COLO829 (cell line): ENCODE measurements at places on chromosomes 12 and 14.

DNA sequence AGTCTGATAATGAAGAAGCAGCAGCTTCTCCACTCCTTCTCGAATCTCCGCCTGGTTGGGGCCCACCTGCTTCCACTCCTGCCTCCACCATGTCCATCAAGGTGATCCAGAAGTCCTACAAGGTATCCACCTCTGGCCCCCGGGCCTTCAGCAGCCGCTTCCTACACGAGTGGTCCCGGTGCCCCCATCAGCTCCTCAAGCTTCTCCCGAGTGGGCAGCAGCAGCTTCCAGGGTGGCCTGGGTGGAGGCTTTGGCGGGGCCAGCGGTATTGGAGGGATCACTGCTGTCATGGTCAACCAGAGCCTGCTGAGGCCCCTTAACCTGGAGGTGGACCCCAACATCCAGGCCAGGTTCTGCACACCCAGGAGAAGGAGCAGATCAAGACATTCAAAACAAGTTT, 381.0 kb upstream of the USP15 start:
- DNase-seq, result no peak

DNA sequence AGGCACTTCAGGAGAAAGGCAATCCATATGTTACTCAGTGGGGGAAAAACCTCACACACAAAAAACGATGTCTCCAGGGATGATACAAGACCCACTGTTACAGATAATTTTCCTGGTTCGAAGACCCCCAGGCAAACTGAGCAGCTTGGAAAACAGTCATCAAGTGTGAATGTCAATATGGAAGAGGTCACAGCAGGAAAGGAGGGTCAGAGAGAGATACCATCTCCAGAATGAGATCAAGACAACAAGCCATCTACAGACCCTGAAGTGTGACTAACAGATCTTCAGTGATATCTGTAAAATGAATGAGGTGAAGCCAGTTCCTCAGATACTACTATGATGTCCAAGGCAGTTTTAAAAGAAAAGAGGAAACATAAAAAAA, 28.6 kb downstream of the GNS start:
- no peak for DNase-seq

- DNase-seq, result no peak
Measured at GRCh38 chr14:72573725-72574417, 320.0 kb downstream of the DPF3 start.

- no peak for DNase-seq
Measured at GRCh38 chr12:11657511-11657910, 8.0 kb downstream of the ETV6 start.

DNA sequence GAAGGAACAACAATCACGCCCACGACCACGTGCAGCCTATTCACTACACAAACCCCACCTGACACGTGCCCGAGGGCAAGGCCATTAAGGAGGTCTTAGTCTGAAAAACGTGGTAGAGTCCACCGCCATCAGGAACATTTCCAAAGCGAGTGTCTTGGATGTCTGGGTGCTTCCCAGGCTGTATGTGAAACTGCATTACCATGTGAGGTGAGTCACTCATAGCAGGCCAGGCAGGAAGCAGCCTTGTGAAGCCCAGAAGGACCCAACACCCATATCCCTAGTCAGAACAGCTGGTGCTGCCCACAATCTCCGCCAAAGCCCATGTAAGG, 3.3 kb upstream of the KRT79 start:
- peak; percentile 41 for DNase-seq

DNA sequence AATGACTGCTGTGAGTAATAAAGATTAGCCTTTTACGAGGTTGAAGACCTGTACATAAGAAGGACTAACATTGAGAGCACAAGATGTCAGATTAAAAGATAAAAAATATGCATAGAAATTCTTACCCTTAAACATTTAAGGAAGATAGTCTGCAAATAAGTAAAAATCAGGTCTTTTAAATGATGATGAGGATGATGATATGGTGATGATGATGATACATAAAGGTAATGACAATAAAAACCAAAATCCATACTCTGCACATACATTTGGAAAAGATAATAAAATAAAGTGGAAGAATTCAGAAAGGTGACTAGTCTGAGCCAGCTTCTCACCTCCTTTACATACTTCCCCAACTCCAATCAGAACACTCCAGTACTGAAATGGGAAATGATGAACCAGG, 124.5 kb downstream of the PTCSC3 start:
- no peak for DNase-seq

DNA sequence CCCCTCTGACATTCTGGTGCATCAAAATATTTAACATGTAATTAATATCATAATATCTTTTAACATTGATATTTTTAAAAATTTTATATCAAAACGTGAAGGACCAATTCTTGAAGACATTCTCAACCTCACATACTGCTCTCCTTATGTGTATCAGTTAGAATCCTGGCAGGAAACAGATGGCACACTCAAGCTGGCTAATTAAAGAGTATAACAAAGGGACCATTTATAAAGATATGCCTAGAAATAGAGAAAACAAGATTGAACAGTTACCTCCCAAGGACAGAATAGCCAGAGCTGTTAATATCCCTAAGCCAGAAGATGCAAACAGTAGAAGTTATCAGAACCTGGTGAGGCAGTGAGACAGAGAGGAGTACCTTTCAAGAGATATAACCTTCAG, 368.7 kb downstream of the NELL2 start:
- peak; percentile 50 for DNase-seq

DNA sequence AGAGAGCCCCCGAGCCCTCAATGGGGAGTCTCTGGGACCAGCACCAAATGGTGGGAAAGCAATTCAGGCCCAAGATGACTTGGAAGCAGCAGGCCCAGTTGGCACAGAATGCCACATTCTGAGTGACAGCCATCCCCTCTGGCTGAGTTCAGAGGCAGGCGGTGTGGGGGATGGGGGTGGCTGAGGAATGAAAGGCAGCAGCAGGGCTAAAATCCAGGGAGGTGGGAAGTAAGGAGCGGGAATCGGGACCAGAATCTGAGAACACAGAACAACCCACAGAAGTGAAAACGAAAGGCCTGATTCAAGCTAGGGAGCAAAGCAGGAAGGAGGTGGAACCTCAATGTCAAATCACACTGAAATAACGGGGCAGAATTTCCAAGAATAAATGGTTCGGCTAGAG, 171.2 kb downstream of the CALM1 start:
- DNase-seq, result no peak

DNA sequence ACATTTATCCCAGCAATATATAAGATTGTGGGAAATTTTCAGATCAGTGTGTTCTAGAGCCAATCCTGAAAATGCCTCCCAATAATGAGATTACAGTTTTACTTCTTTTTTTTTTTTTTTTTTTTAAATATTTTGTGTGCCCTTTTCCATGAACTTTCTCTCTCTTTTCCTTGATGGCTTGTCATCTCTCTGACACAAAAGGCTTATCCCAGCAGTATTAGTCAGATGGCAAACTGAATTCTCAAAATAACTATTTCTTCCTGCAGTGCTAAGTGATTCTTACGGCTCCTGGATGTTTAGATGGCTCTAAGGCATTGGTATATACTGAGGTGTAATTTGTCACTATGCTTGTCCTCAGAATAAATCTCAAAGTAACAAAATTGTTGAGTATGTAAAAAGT, 86.7 kb downstream of the LRP6 start:
- no peak for DNase-seq

- no peak for DNase-seq
Measured at GRCh38 chr12:102917026-102917787, at the start of gene PAH. Gene PAH (minus strand): TSS chr12:102917244. CDS start chr12:102917130, 114 bp downstream.

DNA sequence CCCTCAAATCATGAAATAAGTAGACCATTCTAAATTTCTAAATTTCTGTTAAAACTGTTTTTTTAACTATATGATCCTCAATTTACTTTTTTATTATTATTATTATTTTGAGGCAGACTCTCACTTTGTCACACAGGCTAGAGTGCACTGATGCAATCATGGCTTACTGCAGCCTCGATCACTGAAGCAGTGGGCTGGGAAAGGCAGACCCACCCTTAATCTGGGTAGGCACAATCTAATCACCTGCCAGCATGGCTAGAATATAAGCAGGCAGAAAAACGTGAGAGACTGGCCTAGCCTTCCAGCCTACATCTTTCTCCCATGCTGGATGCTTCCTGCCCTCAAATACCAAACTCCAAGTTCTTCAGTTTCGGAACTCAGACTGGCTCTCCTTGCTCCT, 2.3 kb downstream of the ERO1A start:
- no peak for DNase-seq

DNA sequence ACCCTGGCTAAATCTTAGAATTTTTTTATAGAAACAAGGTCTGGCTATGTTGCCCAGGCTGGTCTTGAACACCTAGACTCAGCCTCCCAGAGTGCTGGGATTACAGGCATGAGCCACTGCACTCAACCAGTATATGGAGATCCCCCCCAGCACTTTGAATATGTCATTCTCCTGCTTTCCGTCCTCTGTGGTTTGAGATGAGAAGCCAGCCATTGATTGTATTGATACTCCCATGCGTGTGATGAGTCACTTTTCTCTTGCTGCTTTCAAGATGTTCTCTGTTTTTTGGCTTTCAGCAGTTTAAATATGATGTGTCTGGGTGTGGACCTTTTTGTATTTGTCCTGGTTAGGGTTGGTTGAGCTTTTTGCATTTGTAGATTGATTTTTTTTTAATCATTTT, 75.2 kb upstream of the DNM1L start:
- DNase-seq, result peak; percentile 34

DNA sequence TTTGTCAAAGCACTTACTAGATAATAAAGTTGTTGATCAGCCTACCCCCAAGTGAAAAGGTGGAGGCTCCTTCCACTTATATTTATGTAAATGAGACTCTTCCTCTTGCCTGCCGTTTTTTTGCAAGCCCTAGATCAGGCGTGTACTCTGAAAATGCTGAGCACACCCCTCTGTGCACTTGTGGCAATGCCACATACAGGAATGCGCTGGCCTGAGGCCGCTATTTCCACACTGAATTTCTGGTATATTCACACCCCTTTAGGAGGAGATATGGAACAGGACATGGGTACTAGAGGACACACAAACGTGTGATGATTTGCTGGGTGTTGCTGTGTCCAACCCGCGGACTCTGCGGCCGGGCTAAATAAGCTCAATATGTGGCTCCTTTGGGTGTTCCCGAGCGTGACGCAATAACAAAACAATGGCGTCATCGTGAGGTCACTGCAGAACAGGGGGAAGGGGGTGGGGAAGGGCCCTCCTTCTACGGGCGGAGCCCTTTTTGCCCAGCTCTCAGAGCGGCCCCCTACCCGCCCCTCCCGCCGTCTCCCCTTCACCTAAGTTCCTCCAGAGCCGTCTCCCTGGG, 554 bp upstream of the TSPAN31 start:
- peak; percentile 87 for DNase-seq

GRCh38 chr14:99915305-99916090, 122.3 kb downstream of the EML1 start:
- no peak for DNase-seq

- no peak for DNase-seq
Measured at GRCh38 chr12:20109676-20110075, 258.7 kb upstream of the PDE3A start.

GRCh38 chr14:65101631-65102440, 481 bp downstream of the MAX start:
- DNase-seq, result peak; percentile 14

DNA sequence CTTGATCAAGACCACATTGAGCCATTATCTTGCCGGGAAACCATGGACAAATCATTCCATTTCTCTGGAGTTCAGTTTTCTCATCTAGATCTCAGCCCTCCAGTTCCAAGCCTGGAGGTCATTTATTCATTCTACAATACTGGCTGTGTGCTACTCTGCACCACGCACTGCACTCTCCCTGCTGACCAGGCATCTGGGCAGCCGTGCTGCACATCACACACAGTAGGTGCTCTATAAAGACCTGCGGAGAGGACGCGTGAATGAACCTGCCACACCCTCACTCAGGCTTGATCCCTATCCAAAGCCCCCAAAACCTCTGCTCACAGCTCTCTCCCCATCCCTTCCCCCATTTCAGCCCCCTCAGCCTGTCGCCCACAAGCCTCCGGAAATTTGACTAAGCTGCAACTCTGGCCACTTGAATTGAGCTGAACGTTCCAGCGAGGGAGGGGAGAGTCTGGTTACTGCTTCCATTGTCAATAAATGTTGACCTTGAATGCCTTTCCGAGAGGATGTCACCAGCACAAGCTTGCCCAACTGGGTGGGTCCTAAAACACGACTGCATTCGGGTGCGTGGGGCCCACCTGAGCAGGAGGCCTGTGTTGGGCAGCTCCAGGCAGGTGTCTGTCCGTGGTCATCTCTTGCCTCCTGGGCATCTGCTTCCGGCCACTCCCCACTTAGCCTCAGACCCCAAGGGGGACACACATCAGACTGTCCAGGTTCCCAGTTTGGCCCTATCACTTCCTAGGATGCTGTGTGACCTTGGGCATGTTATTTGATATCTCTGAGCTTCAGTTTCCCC, 17.8 kb downstream of the FAIM2 start:
- no peak for DNase-seq

DNA sequence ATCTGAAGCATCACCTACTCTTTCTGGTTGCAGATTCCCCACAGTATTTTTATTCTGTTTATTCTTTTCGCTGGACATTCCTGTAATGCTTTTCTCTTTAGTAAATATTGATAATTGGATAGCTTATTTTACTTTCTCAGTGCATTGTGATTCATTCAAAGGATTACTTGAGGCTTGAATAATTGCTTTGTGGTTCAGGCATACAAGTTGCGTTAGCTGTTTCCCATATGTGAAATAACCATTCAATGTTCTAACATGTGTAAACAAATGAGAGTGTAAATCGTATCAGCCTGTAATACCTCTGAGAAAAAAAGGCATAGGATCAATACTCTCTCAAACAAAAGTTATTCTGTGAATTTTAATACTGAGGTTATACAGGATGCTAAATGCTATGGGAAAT, 1004.2 kb upstream of the SEL1L start:
- DNase-seq, result no peak

GRCh38 chr14:29857551-29857950, 70.1 kb downstream of the PRKD1 start:
- no peak for DNase-seq

GRCh38 chr12:25311506-25311905, 60.8 kb upstream of the KRAS start:
- no peak for DNase-seq

DNA sequence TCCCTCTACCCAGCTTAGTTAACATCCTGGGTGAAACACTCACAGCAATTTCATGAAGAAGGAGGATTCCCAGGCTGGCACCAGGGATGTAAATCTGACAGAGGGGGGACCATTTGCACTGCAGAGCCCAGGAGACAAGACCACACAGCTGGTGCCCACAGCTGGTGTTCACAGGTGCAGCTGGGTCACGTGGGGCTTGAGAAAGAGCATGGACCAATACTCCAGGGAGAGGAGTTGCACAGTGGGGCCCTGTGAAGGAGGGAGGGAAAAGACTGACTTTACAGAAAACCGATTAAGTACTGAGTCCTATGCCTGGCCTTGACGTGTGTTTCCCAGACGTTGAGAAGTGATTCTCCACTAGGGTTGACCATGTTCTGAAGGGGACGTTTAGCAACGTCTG, 1316.7 kb upstream of the TMEM132C start:
- DNase-seq, result no peak

- DNase-seq, result no peak
Measured at GRCh38 chr12:71752891-71753290, 1.8 kb upstream of the RAB21 start.

- no peak for DNase-seq
Measured at GRCh38 chr14:66045572-66046021, 440.6 kb upstream of the CCDC196 start.
